Neural progenitor cell (in vitro differentiated cells): ENCODE measurements at places on chromosomes 12 and 14. TPM values are rescaled to one million over a fixed set of nuclear protein-coding genes. Genes with fewer than 3 reads are reported as not detected.

Gene NINJ2
- 0.37 TPM in 1 of 2 replicates, not detected in the other for total RNA-seq

Gene KRT79
- not detected in 2 replicates for total RNA-seq

DNA sequence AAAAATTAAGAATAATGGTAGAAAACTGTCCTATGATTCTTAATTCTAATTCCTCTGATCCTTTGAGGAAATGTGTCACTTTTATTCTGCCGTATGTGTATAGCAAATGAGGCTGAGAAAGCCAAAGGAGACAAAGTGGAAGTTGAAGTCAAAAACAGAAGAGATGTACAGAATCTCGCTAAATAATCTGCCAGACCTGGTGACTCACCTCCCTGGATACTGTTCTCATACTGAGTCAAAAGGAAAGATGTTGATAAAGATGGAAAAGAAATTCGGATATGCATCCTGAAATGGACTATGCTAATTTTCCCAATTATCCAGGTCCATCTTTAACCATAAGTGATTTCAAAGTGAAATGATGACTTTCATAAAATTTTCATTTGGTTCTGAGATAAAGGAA lies 92.5 kb downstream of the DUSP6 start:
- H3K27ac ChIP-seq: no peak overlapping the region
- H3K4me1 ChIP-seq: peaks cover 11% of the 10 kb centered on the region
- H3K4me3 ChIP-seq: no peak overlapping the region
- no peaks in the 10 kb centered on the region for H3K36me3 ChIP-seq

DNA sequence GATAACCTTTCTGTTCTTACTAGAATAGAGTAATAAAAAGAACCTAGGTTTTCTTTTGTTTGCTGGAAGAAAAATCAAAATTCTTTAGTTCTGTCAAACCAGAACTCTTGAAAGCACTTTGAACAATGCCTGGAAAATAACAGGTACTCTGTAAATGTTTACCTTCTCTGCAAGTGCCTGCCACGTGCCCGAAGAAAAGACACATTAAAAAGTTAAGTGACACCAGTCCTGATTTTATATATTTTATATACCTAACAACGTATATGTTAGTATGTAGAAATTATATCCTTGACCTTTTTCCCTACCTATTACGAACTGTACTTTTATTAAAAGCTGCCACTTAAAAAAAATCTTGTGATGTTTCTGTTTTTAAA lies 976 bp downstream of the THAP2 start:
- peak overlapping the region; percentile 86 for H3K4me3 ChIP-seq
- peaks cover 21% of the 10 kb centered on the region for H3K4me1 ChIP-seq

- no peak overlapping the region for H3K27ac ChIP-seq
- H3K4me3 ChIP-seq: no peak overlapping the region
- DNase-seq: no peak
- H3K27me3 ChIP-seq: no peaks in the 10 kb centered on the region
- peaks cover 17% of the 10 kb centered on the region for H3K36me3 ChIP-seq
Measured at GRCh38 chr14:69571449-69572029, 3.1 kb downstream of the CCDC177 start.
